ENCODE measurements at places on chromosomes 4 and X. TPM values are rescaled to one million over a fixed set of nuclear protein-coding genes. Genes with fewer than 3 reads are reported as not detected.

GRCh38 chrX:118346258-118347094 is 570 bp downstream of the WDR44 start:
- no peaks in the 10 kb centered on the region for H3K36me3 ChIP-seq
- H3K4me3 ChIP-seq: peak overlapping the region; percentile 89
- H3K4me1 ChIP-seq: no peaks in the 10 kb centered on the region

- no peak for DNase-seq
- H3K4me3 ChIP-seq: no peak overlapping the region
- H3K4me1 ChIP-seq: no peaks in the 10 kb centered on the region
- no peaks in the 10 kb centered on the region for H3K27me3 ChIP-seq
These were observed 381.0 kb upstream of the EMCN start for GRCh38 chr4:100898844-100899243.

TAF7L gene
- not detected for total RNA-seq

IDH3G gene
- 351 TPM for total RNA-seq

DNA sequence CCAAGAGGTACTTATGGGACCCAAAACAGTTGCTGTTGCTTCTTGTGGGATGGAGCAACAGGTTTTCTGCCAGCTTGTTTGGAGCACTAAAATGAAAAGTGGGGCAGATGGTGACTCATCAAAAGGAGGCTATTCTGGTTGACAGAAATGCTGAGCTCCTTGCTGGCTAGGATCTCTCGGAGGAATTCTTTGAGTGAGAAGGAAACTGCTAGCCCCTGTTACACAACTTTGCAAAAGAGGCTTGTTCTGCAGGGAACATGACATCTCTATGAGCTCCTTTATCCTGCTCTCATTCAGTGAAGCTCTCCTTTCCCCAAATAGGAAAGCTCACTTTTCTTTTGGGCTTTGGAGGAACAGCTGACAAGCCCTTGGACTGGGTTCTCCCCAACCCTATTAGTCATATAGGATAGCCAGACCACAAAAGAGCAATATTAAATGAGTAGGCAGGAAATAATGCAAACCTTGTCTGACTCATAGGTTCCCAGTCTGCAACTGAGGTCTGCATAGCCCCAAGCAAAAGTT is 108.3 kb downstream of the CDS1 start:
- H3K4me3 ChIP-seq: no peak overlapping the region
- peaks cover 84% of the 10 kb centered on the region for H3K36me3 ChIP-seq
- DNase-seq: no peak
- H3K27ac ChIP-seq: no peak overlapping the region
- H3K4me1 ChIP-seq: peaks cover 5% of the 10 kb centered on the region

Data from ascending aorta (tissue), 2 donors.